ENCODE measurements at places on chromosomes 6 and 20.

DNA sequence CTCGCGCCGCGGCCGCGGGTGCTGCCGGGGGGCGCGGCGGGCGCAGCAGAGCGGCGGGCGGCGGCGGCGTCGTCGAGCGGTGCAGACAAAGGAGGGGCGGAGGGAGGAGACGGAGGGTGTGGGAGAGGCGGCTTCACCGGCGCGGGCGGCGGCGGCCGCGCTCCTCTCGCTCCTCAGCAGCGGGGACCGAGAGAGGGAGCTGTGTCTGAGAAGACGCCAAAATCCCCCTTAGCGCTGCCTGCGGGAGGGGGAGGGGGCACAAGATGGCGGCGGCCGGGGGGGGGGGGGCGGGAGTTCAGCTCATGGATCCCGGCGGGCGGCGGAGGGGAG, 296 bp downstream of the ADNP start:
- DNase-seq, result no peak

DNA sequence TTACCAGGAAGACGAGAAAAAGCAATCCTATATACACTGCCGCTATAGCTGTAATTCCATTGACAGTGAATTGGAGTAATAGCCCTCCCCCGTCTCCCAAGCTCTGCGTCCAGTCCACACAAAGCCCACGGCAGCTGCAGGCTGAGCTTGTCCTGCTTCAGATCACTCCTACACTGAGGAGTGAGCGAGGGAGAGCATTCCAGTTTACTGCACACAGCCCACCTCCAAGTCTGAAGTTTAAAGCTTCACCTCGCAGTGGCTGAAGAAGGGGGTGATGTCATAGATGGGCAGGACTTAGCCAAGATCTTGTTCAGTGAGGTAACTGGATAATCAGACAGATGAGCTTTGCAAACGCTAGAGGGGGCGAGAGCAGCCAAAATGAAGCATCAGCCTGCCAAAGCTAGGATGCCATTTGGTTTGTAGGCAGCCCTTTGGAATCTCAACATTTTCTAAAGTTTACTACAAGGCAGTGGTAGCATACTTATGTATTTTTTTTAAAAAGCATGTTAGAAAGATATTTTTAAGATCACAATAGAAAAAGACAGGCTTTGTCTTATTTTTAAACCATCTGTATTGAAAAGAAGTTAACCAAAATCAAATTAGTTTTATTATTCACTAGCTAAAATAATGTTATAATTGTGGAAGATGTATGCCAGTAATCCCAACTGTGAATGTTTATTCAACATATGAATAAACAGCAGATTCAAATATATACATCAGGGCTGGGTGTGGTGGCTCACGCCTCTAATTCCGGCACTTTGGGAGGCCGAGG, at the start of gene FLRT3:
TSS of gene FLRT3 (minus strand) at position 213 of the 772 bp plus-strand sequence. CDS start 10,106 bp downstream, outside the sequence.
- no peak for DNase-seq

GRCh38 chr6:110036408-110037302, 58.5 kb downstream of the GPR6 start:
- no peak for DNase-seq

GRCh38 chr20:58198901-58199355, 29.5 kb downstream of the ANKRD60 start:
- DNase-seq, result no peak

DNA sequence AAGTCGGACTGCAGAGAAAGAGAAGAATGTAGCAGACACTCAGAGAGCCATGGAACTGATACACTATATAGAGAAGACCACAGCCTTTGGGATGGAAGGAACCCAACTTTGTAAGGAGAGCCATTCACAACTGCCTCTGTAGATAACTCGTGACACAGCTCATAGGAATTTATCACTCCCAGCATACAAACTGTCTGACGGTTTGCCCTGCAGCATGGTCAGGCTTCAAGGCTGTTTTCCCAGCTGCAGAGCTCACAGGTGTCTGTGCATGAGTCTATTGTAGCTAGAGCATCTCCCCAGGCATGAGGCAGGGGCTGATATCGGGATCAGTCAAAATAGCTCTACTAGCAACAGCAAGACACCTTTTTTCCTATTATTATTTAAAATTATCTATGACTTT, 130.5 kb upstream of the DTNBP1 start:
- DNase-seq, result no peak

GRCh38 chr20:25055711-25056495, 2.0 kb downstream of the ACSS1 start:
- DNase-seq, result no peak

DNA sequence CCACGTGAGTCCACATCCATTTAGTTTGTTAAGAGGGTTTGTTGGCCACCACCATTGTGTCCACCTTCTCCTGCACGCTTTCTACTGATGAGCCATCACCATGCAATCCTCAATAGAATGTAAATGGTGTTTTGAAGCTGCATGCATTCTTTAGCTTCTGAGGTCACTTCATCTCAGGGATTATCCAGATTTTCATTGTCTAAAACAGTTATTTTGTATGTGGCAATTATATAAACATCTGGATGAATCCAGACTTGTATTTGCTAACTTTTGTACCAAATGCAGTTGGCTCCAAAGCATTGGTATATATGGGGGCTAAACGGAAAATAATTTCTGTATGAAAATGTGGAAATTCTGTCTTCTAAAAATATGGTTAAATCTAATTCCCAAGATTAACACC, 231.2 kb upstream of the ARID1B start:
- no peak for DNase-seq

DNA sequence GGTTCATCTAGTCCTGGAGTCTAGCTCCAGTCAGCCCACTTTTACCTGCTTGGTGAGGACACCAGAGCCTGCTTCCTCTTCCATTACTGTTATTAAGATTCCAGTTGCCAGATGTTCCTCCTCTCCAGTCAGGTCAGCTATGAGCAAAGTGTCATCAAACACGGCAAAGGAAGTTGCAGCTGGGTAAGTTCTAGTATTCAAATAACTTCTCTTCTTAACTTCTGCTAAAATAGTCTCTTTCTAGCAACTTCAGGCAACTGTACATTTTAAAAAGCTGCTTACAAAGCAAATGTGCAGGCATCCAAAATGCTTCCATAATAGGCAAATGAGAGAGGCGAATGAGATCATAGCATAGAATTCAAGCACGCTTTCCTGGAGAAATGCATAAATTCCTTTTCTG, 18.4 kb upstream of the MRPS18A start:
- DNase-seq, result no peak

DNA sequence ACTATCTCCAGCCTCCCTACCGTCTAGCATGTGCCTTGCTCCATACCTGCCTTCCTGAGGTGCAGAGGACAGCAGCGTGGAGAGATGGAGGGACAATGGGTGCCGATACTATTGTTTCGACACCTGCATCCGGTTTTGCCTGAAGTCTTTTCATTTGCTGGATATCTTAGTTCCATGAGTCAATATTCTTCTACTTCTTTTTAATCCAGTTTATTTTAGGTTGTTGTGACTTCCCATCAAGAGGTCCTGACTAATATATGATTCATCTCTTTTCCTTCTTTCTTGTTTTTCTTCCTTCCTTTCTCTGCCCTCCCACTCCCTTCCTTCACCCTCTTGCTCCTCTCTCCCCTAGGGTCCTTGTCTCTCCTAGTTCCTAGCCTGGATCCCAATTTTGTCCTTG, 91.4 kb downstream of the CDH26 start:
- no peak for DNase-seq

DNA sequence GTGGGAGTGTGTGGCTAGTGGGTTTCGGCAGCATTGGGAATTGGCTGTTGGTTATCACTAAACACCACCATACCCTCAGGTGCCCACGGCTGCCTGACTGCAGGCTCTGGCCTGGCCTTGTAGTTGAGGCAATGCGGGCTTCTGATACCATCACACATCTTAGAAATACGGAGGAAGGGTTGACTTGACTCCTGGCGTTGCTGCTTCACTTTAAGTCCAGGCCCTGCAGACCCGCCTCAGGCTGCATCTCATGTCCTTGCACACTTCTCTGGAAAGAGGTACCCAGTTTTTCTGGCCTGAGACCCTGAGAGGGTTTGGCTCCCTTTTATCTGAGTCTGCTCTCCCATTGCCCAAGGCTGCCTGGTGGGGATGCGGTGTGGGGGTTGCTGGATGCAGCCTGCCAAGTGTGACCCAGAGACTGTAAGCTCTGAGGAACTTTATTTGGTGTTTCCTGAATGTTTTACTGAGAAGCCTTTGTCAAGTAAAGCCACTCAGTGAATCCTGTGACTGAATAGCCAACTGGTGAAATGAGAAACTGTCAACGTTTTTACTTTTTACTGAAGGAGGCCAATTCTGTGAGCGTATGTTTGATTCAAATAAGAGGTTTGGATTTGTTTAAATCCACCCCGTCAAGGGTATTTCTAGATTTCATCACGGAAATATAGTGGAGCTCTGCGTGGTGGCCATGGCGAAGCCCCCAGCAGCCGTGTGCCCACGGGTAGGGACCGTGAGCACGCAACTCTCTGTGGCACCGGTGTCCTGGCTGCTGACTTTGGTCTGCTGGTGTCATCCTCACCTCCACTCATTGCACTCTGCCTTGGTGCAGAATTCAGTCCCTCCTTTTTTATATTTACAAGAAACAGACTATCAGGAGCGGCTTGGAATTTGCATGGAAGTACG, 160.1 kb downstream of the DTNBP1 start:
- no peak for DNase-seq

DNA sequence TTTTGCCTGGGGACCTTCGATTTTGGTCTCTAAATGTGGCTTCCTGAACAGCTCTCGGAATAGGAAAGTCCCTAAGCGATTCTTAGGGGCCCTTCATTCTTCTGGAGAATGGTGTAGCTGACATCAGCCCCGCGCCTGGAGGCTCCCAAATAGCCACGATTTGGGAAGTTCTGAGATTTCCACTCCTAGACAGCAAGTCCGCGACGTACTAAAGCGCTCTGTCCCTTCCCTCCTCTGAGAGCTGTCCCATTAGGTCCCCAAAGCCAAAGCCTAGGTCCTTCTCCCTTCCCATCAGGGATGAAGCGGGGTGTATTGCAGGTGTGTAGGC, 756 bp downstream of the MOXD1 start:
- DNase-seq, result no peak

GRCh38 chr20:6942266-6942665, 174.8 kb downstream of the BMP2 start:
- DNase-seq, result no peak

- DNase-seq, result no peak
Observed at GRCh38 chr20:300345-300990, 3.1 kb downstream of the ZCCHC3 start.

DNA sequence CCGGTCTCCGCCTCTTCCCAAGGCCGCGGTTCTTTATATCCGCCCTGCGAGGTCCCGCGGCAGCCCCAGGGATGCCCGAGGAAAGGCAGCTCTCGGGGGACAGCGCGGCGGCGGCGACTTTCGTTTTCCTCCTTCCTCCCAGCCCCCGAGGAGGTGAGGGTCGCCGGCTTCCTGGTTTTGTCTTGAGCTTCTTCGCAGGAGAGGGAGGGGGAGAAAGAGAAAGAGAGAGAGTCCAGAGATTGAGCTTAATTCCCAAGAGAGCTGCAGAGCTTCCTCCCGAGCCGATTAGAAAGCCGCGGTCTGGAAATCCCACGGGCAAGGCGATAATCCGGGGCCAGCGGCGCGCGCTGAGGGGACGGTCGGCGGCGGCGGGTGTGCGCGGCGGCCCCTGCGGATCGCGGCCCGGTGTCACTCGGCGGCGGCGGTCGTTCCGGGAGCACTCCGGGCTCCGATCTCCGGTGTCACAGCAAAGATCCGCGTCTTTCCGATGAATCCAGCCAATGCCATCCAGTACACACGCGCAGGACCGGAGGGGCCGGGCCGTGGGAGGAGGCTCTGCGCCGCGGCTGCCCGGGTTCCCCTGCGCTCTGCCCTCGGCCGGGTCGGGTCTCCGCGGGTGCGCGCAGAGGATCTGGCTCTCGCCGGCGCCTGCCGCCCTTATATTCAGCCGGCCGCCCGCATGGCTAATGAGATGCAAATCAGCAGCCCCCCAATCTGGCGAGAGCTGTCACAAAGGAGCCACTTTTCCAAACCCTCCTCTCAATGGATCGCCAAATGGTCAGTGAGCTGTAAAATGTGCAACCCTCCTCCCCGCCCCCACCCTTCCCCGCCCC, at the start of gene DLL1:
TSS of gene DLL1 (minus strand) at position 783 of the 833 bp plus-strand sequence. CDS start 939 bp downstream, outside the sequence.
- DNase-seq, result no peak

- no peak for DNase-seq
Observed at GRCh38 chr6:2259574-2259973, 14.2 kb upstream of the GMDS start.

DNA sequence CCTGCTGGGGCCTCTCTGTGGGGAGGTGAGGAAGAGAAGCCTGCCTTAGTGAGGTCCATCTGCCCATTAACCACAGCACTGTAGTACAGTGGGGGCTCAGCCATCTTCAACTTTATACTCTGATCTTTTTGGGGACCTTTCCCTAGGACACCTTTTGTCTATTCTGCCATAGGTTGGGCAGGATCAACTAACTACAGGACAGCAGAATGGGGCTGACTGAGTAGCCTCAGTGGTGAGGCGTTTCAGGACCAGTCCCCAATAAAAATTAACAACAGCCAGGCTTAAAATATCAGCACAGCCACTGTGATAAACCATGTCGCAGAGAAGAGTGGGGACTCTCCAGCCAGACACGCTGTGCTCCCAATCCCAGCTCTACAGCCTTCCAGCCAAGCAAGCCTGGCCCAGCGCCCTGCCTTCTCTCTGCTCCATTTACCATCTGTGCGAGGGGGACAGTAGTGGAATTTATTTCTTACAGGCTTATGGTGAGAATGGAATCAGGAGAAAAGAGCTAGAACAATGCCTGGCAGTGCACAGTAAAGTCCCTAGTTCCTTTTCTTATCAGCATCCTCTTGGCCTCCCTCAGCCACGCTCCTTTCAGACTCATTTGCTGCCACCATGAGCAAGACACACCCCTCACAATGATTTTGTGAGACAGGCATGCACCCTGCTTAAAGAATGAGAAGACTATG, 75.5 kb downstream of the SLC22A23 start:
- DNase-seq, result no peak

DNA sequence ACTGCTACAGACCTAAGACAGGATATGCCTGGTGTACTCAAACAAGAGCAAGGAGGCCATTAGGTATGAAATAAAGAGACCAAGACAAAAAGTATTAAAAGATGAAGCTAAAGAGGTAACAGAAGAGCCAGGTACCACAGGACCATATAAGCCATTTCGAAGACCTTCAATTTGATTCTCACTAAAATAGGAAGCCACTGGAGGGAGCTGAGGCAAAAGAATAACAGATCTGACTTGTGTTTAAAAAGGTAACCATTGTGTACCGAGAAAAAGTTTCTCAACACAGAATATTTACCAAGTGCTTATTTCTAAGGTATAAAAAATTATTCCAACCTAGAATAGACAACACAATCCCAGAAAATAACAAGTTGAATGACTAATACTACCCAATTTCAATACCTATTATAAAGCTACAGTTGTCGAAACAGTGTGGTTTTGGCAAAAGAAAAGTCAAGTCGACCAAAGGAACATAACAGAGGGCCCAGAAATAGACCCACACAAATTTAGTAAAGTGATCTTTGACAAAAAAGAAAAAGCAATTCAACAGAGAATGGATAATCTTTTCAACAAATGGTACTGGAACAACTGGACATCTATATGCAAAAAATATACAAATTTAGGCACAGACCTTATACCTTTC, 125.3 kb upstream of the DST start:
- DNase-seq, result no peak
